ENCODE measurements at places on chromosomes 16 and 17.

GRCh38 chr17:50139950-50140885, 10.3 kb upstream of the SAMD14 start:
- DNase-seq, result peak; percentile 86

DNA sequence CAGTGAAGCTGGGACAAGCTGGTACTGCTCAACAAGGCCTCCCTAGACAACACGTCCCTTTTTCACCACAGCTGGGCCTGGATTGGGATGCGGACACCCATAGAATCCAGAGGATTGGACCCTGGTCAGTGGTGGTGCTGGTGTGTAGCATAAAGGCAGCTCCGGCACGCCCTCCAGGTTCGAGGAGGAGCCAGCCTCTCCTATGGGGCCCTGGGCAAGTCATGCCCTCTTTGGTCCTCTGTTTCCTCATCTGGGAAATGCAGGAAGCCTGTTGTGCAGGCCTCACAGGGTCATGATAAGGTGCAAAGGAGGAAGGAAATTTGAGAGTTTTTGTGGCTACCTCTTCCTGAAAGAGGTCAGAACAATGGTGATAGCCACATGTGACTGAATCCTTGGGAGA, 1741.7 kb downstream of the TP53TG3F start:
- DNase-seq, result no peak

DNA sequence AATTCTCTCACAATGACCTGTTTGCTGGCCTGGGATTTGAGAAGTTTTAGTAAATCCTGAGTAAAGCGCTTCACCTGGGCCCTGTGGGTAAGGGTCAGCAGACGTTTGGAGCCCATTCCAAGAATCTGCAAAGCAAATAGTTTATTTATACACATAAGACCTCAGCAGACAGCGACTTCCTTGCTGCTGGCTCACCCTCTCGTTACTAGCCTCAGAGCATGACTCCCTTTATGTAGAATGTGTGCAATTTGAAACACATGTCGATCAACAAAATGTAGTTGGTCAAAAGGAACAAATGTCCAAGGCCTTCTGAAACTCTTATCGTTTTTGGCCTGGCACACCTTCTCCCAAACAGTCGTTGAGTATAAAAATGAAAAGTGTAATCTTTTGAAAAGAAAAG, 31.3 kb downstream of the MARF1 start:
- DNase-seq, result peak; percentile 54

DNA sequence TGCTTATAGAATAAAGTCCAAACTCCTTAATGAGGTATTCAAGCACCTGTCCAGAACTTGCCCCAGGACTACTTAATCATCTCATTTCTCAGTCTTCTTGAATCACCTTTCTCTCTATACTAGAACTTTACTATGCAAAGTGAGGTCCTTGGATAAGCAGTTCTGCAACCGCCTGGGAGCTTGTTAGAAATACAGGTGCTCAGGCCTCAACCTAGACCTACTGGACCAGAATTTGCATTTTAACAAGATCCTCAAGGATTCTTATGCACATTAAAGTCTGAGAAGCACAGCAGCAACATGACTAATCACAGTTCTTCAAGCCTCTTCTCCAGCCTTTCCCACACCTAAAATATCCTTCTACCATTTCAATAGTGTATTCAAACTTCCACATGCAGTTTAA, 61.7 kb downstream of the GRB7 start:
- DNase-seq, result no peak

DNA sequence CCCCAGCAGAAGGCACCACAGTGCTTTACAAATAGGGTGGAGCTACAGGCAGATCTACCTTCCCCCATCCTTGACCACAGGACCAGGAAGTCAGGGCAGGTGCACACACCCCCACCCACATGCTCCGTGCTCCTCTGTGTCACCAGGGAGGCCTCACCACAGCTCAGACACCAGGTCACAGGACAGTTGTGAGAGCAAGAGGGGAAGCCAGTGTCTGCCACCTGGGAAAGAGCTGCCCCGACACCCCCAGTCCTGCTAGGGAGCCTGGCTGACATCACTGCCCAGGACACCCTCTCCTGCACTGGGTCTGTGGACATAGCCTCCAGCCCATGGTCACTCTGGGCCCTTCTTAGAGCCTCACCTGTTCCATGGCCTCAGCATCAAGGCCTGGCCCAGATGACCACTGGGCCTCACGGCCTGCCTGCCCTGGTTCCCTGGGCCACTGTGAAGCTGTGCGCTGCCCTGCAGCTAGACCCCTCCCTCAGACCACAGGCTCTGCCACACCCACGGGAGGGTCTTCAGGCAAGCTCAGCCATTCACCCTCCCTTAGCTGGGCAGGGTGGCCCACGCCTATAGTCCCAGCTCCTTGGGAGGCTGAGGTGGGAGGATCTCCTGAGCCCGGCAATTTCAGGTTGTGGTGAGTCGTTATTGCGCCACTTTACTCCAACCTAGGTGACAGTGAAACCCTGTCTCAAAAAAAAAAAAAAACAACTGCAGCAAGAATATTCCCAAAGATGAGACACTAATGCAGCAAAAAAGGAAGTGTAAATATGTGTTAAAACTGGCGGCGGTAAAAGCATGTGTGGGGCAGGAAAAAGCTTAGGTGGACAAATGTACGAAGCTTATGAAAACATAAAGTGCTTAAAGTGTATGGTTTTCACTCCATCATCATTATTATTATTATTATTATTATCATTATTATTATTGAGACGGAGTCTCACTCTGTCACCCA, 14.2 kb downstream of the POLR3K start:
- no peak for DNase-seq

- DNase-seq, result no peak
Observed at GRCh38 chr16:86277221-86277620, 233.1 kb upstream of the FOXF1 start.

GRCh38 chr17:63741143-63741407, 524 bp downstream of the STRADA start:
- no peak for DNase-seq

- no peak for DNase-seq
Observed at GRCh38 chr17:68581863-68582645, 19.1 kb downstream of the FAM20A start.

DNA sequence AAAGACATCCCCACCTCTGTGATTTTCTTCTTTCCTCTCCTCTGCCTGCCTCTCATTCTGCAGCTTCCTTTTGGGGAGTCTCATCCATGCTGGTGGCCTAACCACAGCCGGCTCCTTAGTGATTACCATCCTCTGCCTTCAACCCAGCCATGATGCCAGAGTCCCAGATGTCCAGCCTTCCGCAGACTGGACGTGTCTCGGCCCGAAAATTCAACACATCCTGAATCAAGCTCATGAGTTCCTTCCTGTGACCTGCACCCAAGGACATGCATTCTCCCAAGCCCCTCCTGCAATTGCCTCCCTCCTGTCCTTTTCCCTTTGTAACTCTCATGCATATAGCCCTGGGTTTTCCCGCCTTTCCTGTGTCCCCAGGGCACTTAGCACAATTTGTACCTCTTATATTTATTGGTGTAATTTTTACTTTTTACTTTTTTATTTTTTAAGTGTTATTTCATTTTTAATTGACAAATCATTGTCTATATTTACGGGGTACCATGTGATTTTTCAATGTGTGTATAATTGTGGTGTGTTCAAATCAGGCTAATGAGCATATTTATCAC, 1.2 kb upstream of the SLC13A5 start:
- no peak for DNase-seq

Data from astrocyte of the hippocampus (primary cell).